Testis (tissue), 5 donors: ENCODE measurements at places on chromosomes 5 and 9.

- no peaks in the 10 kb centered on the region for H3K27me3 ChIP-seq
- H3K4me1 ChIP-seq: no peaks in the 10 kb centered on the region
- no peak overlapping the region for H3K4me3 ChIP-seq
- H3K27ac ChIP-seq: no peak overlapping the region
- no peak for DNase-seq
Measured at GRCh38 chr9:97647996-97648395, 14.4 kb downstream of the NCBP1 start.

GRCh38 chr9:132075853-132076252 lies 3.8 kb downstream of the MED27 start:
- H3K4me1 ChIP-seq: peaks cover 14% of the 10 kb centered on the region
- no peak for DNase-seq
- no peaks in the 10 kb centered on the region for H3K36me3 ChIP-seq
- H3K4me3 ChIP-seq: no peak overlapping the region
- H3K27me3 ChIP-seq: no peaks in the 10 kb centered on the region
- H3K27ac ChIP-seq: no peak overlapping the region

- H3K36me3 ChIP-seq: no peaks in the 10 kb centered on the region
- peak overlapping the region; percentile 50 for H3K27ac ChIP-seq
- H3K27me3 ChIP-seq: no peaks in the 10 kb centered on the region
- DNase-seq: peak; percentile 67
- H3K4me3 ChIP-seq: peak overlapping the region; percentile 10
- H3K4me1 ChIP-seq: no peaks in the 10 kb centered on the region
Measured at GRCh38 chr5:180910735-180911134, 11.8 kb downstream of the BTNL8 start.

GRCh38 chr5:77486344-77486962 lies 5.7 kb downstream of the WDR41 start:
- H3K4me1 ChIP-seq: peaks cover 5% of the 10 kb centered on the region
- no peak overlapping the region for H3K4me3 ChIP-seq
- no peaks in the 10 kb centered on the region for H3K36me3 ChIP-seq
- no peak overlapping the region for H3K27ac ChIP-seq
- DNase-seq: no peak

GRCh38 chr5:36680066-36680465 lies 73.7 kb downstream of the SLC1A3 start:
- H3K4me3 ChIP-seq: no peak overlapping the region
- H3K4me1 ChIP-seq: no peaks in the 10 kb centered on the region
- DNase-seq: peak; percentile 52
- H3K27ac ChIP-seq: no peak overlapping the region
- H3K36me3 ChIP-seq: no peaks in the 10 kb centered on the region

DNA sequence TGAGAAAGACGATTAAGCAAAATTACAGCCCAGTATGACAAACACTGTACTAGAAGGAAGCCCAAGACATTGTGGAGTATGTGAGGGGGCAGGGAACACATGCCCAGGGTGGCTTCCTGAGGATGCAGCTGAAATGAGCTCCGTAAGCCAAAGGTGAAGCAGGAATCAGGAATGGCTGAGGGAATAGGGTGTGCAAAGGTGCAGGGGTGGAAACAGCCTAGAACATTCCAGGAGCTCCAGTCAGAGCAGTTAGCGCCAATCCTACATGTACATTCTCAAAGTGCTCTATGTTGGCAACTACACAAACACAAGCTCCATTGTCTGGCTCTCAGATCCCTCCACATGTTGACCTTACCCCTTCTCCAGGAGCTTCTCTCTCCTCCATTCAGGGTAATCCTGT lies 257.9 kb downstream of the MAN2A1 start:
- DNase-seq: no peak
- no peak overlapping the region for H3K4me3 ChIP-seq
- H3K27ac ChIP-seq: no peak overlapping the region
- H3K36me3 ChIP-seq: no peaks in the 10 kb centered on the region

GRCh38 chr5:136020383-136021015 lies 8.3 kb upstream of the TGFBI start:
- H3K27ac ChIP-seq: no peak overlapping the region
- H3K4me1 ChIP-seq: peaks cover 4% of the 10 kb centered on the region
- H3K27me3 ChIP-seq: no peaks in the 10 kb centered on the region
- H3K36me3 ChIP-seq: no peaks in the 10 kb centered on the region
- DNase-seq: no peak

DNA sequence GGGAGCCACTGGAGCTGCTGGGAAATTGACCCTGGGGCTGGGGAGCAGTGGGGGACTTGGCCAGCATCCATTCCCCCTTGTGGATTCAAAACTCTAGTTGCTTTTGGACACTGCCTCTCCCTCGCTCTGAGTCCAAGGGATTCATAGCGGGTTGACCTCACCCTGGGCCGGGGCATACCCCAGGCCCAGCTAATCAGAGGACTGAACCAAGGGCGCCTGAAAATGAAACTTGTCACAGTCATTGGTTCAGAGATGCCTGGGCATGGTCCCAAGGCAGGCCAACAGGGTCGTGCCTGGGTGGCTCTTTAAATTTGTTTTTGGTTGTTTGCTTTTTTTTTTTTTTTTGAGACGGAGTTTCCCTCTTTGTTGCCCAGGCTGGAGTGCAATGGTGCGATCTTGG lies 22.6 kb downstream of the STK10 start:
- no peaks in the 10 kb centered on the region for H3K27me3 ChIP-seq
- H3K4me1 ChIP-seq: peaks cover 60% of the 10 kb centered on the region
- H3K27ac ChIP-seq: peak overlapping the region; percentile 37
- H3K36me3 ChIP-seq: no peaks in the 10 kb centered on the region

- H3K27ac ChIP-seq: no peak overlapping the region
- DNase-seq: no peak
- H3K27me3 ChIP-seq: no peaks in the 10 kb centered on the region
- no peak overlapping the region for H3K4me3 ChIP-seq
Measured at GRCh38 chr5:4513381-4513780, 626.7 kb upstream of the ADAMTS16 start.

- H3K27ac ChIP-seq: no peak overlapping the region
- no peaks in the 10 kb centered on the region for H3K36me3 ChIP-seq
- no peak overlapping the region for H3K4me3 ChIP-seq
- peaks cover 3% of the 10 kb centered on the region for H3K4me1 ChIP-seq
Measured at GRCh38 chr5:141804475-141804874, 73.7 kb downstream of the PCDH1 start.

- no peaks in the 10 kb centered on the region for H3K36me3 ChIP-seq
- no peaks in the 10 kb centered on the region for H3K4me1 ChIP-seq
- no peaks in the 10 kb centered on the region for H3K27me3 ChIP-seq
- no peak overlapping the region for H3K4me3 ChIP-seq
- no peak overlapping the region for H3K27ac ChIP-seq
Measured at GRCh38 chr5:131252824-131253171, 11.1 kb upstream of the CDC42SE2 start.

- H3K27me3 ChIP-seq: no peaks in the 10 kb centered on the region
- H3K4me3 ChIP-seq: no peak overlapping the region
- no peak for DNase-seq
Measured at GRCh38 chr5:37810311-37810710, 29.5 kb downstream of the GDNF start.

DNA sequence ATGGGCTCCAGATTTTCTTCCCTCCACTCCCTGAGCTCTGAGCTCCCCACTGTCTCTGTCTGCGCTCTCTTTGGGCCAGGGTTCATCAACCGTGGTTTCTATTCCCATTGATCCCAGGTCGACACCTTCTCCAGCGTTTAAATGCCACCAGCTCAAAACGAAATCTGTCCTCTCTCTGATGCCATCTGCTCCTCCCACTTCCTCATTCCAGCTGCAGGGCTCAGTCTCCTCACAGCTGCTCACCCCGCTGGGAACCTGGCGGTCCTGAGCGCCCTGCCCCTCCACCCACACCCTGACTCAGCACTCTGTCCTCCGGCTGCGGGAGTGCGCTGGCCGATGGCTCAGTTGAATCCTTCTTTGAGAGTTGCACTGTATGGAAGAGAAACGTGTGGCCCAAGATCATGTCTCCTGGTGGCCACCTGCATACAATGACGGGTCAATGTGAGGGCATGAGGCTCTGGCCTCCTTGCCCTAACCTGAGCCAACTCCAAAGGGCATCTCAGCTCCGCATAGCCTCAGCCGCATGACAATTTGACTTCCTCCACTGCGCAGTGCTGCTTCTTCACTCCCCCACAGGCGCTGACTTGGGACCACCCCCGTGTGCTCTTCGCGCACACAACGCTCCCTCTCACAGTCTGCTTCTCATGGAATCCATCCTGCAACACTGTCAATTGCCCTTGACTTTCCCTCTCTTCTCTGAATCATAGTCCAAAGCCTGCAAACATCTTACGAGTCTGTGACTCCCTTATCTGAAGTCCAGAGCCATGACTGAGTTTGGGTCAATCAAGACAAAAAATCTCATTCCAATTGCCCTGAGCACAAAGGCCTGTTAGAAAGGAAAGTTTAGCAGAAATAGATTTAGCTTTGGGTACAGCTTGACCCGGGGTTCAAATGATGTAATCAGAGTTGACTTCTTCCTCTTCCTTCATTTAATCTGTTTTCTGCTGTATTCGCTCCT lies 82.4 kb downstream of the PTCH1 start:
- no peak overlapping the region for H3K4me3 ChIP-seq
- H3K4me1 ChIP-seq: no peaks in the 10 kb centered on the region
- no peaks in the 10 kb centered on the region for H3K27me3 ChIP-seq
- H3K27ac ChIP-seq: no peak overlapping the region
- no peak for DNase-seq

- H3K27ac ChIP-seq: peak overlapping the region; percentile 57
- no peaks in the 10 kb centered on the region for H3K36me3 ChIP-seq
- H3K4me3 ChIP-seq: no peak overlapping the region
- DNase-seq: no peak
- peaks cover 6% of the 10 kb centered on the region for H3K4me1 ChIP-seq
- H3K27me3 ChIP-seq: no peaks in the 10 kb centered on the region
Measured at GRCh38 chr9:94908011-94908563, 181.6 kb downstream of the AOPEP start.

GRCh38 chr5:167835146-167835545 lies 456.3 kb upstream of the WWC1 start:
- no peaks in the 10 kb centered on the region for H3K36me3 ChIP-seq
- H3K4me3 ChIP-seq: no peak overlapping the region
- H3K27me3 ChIP-seq: no peaks in the 10 kb centered on the region
- DNase-seq: no peak
- H3K27ac ChIP-seq: no peak overlapping the region

DNA sequence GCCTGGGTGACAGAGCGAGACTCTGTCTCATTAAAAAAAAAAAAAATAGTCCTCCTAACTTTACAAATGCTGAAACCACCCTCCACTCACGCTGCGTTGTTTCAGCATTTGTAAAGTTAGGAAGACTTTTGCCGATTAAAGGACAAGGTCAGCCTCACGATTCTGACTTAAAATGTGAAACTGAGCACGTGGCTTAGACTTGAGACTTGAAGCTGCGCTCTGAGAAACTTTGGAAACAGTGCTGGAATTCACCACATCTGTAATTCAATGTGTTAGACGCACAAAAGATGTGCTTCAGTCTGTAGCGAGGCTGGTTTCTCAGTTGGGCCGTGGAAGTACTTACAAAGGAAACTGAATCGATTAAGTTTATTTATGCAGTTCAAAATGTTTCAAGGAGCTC lies 25.0 kb upstream of the LAMC3 start:
- no peak overlapping the region for H3K27ac ChIP-seq
- no peaks in the 10 kb centered on the region for H3K36me3 ChIP-seq
- no peaks in the 10 kb centered on the region for H3K4me1 ChIP-seq
- H3K27me3 ChIP-seq: no peaks in the 10 kb centered on the region
- H3K4me3 ChIP-seq: no peak overlapping the region
- DNase-seq: no peak

DNA sequence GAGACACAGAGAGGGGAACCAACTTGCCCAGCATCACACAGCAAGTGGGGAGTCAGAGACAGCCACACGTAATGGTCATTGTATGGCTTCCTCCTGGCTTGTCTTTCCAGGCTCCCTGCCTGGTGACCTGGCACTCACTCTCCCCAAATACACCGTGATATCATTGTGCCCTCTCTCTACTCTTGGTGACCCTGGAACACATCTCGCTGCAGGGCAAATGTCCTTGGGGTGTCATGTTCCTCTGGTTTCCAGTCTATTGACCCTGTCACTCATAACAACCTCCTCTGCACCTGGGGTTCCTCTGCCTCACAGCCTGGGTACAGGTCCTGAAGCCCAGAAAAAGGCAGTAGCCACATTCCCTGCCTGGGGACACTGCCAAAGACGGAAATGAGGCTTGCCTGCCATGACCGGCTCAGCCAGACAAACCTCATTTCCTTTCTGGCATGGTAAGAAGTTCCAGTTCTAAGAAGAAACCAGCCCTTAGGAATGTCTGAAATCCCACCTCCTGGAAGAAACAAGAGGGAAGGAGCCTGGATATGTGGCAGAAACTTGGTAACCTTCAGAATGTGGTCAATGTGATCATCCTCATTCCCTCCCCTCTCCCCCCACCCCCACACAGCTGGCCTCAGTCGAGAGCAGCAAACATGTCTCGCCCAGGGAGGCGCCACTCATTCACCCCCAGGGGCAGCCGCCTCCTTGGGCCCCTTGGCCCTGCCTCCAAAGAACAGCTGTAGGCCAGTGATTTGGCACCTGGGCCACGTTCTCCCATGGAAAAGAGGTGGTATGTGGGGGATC lies 30.6 kb upstream of the SMU1 start:
- H3K27ac ChIP-seq: peak overlapping the region; percentile 63
- DNase-seq: peak; percentile 8
- no peaks in the 10 kb centered on the region for H3K27me3 ChIP-seq
- H3K4me1 ChIP-seq: peaks cover 11% of the 10 kb centered on the region

- H3K4me1 ChIP-seq: peaks cover 29% of the 10 kb centered on the region
- no peak for DNase-seq
- peak overlapping the region; percentile 99 for H3K4me3 ChIP-seq
Measured at GRCh38 chr9:35070823-35071813, 1.3 kb downstream of the VCP start.

DNA sequence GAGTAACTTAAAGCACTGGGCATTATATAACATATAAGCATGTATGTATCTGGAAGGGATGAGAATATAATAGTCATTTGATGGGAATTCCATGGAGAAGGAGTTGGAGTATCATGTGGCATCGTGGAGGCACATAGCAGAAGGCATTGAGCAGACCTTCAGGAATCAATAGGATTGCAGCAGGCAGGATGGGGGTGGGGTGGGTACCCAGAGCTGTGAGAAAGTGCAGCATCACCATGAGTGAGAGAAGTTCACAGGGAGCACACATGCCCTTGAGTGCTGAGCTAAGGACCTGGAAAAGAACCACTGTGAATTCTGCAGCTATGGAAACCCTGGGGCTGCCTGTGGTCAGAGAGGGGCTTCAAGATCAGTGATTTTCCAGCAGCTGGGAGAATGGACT lies 57.3 kb downstream of the MED10 start:
- no peaks in the 10 kb centered on the region for H3K36me3 ChIP-seq
- no peaks in the 10 kb centered on the region for H3K4me1 ChIP-seq
- no peak overlapping the region for H3K4me3 ChIP-seq
- no peak overlapping the region for H3K27ac ChIP-seq

GRCh38 chr9:6632516-6633183 lies 12.9 kb downstream of the GLDC start:
- DNase-seq: no peak
- no peak overlapping the region for H3K27ac ChIP-seq
- H3K4me1 ChIP-seq: no peaks in the 10 kb centered on the region
- no peaks in the 10 kb centered on the region for H3K27me3 ChIP-seq
- no peaks in the 10 kb centered on the region for H3K36me3 ChIP-seq
- no peak overlapping the region for H3K4me3 ChIP-seq

GRCh38 chr5:123427281-123427680 lies 4.1 kb upstream of the CEP120 start:
- H3K4me3 ChIP-seq: no peak overlapping the region
- no peaks in the 10 kb centered on the region for H3K36me3 ChIP-seq
- no peaks in the 10 kb centered on the region for H3K4me1 ChIP-seq
- H3K27ac ChIP-seq: no peak overlapping the region
